ENCODE measurements at places on chromosomes 2 and 18.
A peak's percentile ranks its signal among the peaks of the same experiment; 100 is the strongest.

DNA sequence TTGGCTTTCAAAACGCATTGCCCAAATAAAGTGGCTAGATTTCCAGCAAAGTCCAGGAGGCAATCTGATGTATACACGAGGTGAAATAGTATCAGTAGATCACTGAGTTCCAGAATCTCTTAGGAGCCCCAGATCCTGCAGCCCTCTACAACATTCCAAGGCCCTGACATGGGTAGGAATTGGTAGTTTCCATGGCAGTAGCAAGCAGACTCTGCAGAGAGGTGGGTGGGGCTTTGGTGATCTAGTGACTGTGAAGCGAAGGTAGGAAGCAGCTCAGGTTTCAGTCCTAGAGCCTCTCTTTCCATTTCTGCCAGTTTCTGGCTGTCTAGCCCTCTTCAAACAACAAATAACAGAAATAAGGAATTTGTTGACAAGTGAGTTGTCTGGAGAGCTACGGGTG, 13.8 kb upstream of the SGPP2 start:
- DNase-seq, result no peak

- no peak for DNase-seq
Measured at GRCh38 chr18:37253394-37254235, 312.0 kb downstream of the CELF4 start.

GRCh38 chr18:65091744-65092329, 659.0 kb upstream of the CDH7 start:
- peak; percentile 37 for DNase-seq

- no peak for DNase-seq
Measured at GRCh38 chr18:48905513-48905912, 45.3 kb downstream of the SMAD7 start.

GRCh38 chr2:134361648-134362047, 107.8 kb downstream of the MGAT5 start:
- peak; percentile 51 for DNase-seq

GRCh38 chr2:197613509-197613987, 61.8 kb downstream of the RFTN2 start:
- peak; percentile 68 for DNase-seq
